HT-29 (cell line): ENCODE measurements at places on chromosomes 3 and 15.

DNA sequence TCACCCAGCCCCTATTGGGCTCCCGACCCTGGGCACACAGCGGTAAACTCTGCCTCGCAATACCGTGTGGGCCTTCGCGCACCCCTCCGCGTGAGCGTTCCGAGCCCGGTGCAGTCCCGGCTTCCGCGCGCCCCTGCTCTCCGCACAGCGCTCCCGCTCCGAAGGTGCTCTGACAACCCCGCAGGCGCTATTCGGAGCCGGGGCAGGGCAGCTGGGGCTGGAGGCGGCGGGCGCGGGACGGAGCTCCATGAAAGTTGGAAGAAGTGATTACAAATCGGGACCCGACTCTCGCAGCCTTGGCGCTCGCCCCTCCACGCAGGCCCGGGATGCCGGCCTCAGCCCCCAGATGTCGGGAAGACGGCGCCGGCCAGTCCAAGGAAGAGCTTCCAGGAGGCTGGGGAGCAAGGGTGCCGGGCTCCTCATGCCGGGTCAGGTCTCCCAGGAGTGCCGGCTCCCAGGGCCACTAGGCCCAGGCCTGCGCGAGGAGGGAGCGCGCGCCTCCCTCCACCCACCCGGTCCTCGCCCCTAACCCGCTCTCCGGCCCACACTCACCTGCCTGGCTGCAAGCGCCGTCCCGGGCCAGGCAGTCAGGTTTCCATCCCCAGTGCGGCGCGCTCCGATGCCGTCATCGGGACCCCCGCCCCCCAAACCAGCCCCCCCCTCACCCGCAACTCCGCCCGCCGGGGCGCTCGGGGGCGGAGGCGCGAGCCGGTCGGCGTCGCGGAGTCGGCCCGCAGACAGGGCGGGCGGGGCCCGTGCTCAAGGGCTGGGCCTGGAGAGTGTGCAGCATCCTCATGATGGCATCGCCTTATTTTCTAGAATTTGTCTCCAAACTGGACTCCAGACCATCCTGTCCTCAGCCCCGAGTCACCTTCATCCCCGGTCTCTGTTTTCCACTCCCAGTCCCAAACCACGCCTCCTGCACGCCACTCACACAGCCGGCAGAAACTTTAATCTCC, at the start of gene KIF7:
Gene KIF7, minus strand, starts transcription at position 621 of the 959 bp plus-strand sequence. CDS start 2,537 bp downstream, outside the sequence.
- no peak for DNase-seq

DNA sequence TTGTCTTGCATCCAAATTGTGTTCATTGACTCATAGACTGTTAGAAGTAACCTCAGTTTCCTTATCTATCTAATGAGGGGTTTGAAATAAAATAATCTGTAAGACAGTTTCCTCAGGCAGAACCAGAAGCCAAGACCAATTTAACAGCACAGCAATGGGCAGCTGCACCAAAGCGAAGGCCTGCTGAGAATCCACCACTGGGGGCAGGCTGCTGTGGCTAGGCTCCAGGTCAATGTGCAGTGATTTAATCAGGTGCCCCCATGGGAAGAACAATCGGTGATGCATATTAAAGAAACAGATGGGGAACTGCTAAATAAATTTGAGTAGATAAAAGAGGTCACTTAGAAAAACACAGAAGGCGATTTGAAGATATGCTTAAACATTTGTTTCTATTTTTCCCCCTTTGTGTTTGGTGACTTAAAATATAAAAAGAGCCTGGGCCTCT, 28.0 kb upstream of the TMOD3 start:
- peak; percentile 66 for DNase-seq

- peak; percentile 50 for DNase-seq
Observed at GRCh38 chr3:193946945-193947344, 189.0 kb upstream of the HES1 start.

- DNase-seq = no peak
Observed at GRCh38 chr3:168325684-168326083, 230.0 kb upstream of the GOLIM4 start.

- DNase-seq = no peak
Observed at GRCh38 chr3:99927671-99928457, 110.2 kb downstream of the CMSS1 start.

- peak; percentile 34 for DNase-seq
Observed at GRCh38 chr3:126156468-126156867, 23.9 kb downstream of the ALDH1L1 start.

DNA sequence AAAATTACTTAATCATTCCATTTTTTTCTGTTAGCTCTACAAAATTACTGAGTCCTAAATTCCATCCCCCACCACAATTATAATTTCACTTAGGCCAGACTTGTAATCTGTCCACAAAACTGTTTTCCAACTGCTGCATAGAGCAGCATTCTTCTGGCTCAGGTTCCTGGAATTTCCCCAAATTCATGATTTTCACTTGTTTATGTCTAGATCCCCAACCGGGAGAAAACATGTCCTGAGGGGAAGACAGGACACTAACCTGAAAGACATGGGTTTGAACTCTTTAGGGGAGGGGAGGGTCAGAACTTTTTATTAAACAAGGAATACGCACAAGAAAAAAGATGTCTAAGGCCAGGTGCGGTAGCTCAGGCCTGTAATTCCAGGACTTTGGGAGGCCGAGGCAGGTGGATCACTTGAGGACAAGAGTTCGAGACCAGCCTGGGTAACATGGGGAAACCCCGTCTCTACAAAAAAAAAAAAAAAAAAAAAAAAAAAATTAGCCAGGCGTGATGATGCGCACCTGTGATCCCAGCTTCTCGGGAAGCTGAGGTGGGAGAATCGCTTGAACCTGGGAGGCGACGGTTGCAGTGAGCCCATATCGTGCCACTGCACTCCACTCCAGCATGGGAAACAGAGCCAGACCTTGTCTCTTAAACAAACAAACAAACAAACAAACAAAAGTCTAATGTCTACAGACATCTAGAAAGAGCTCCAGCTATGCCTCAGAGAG, 1.5 kb downstream of the ETFA start:
- no peak for DNase-seq

DNA sequence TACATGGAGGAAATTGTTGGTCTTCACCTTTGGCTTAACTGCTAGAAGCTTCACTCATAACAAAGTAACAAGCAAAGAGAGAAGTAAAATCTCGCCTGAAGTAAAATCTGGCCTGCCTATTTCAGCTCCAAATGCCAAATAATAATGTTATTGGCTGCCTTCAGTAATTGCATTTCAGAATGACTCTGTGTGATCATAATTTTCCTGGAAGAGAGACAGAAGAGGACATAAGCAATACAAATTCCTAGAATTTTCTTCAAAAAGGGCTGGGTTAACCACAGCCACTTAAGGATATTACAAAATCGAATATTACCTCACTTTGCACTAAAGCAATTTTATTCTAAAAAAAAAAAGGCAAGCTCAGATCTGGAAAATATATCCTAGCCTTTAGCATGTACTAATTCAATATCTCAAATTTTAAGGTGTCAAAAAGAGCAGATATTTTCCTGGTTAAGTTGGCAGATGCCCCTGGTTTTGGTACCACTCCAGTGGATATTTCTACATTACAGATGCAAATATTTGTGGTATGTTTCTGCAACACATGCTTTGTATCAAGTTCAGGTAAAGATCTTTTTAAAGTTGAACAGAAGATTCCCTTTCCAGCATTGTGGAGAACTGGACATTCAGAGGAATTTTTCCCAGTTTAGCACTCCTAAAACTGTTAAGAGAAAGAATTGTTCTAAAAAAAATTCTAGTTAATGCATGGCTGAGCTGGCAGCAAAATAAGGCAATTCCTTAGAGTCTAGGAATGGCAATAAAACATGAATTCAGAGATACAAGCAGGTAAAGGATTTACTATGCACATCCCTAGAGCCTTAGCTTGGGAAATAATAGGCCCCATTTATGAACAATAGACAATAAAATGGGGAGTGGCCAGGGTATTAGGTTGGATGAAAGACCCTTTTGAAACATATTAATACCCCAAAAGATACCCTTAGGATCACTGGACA, 116.7 kb downstream of the STAC start:
- DNase-seq = no peak

- DNase-seq = no peak
Observed at GRCh38 chr3:120477781-120478180, 27.0 kb upstream of the FSTL1 start.

DNA sequence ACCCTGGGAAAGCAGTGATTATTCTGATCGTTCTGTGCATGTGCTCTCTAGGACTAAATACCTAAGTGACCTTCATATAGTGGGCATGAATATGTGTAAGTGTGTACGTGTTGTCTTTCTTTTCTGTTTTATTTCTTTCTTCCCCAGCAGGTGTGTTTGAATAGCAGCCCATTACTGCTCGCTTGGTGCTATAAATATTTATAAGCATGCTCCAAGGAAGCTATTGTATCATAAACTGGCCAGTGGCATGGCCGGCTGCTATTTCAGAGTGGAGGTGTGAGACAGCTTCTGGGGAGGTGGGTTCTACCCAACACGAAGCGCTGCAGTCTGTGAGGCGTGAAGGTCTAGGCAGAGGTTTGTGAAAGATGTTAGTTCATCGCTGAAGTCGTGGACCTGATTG, 641.8 kb downstream of the NTRK3 start:
- DNase-seq = no peak

GRCh38 chr15:77656294-77656693, 23.6 kb upstream of the LINGO1 start:
- no peak for DNase-seq

DNA sequence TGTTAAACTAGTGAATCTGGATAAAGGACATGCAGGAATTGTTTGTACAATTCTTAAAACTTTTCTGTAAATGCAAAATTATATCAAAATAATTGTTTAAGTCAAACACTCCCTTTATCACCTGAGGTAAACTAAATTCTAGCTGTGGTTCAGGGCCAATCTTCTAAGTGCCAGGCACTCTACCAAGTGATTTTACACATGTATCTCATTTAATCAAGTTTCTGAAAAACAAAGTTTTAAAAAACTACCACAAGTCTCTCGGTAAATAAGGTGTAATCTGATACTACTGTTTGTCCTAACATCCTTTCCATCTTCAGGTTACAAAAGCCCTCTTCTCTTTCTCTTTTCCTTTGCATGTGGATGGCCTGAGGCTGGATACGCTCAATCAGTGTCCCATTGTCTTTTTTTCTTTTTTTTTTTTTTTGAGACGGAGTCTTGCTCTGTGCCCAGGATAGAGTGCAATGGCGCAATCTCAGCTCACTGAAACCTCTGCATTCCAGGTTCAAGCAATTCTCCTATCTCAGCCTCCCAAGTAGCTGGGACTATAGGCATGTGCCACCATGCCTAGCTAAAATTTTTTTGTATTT, 19.3 kb downstream of the IFT80 start:
- no peak for DNase-seq

- no peak for DNase-seq
Observed at GRCh38 chr3:111318289-111318688, 223.7 kb upstream of the CD96 start.

GRCh38 chr3:197475514-197475913, 80.3 kb downstream of the BDH1 start:
- no peak for DNase-seq

DNA sequence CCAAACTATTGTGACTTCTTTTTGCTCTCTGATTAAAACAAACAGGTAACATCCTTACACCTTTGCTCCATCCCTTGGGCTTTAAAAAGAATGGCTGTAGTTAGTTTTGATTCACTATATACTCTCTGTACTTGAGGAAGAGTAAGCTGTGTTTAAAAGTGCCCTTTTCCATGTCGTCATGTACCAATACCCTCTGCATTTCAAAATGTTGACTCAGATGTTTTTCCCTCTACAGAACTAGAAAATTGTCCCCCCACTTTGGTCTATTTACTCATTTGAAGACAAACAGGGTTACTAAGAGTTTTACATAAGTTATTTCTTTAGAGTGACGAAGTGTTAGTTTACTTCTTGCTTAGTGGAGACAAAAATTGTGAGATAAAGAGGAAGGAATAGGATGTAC, 62.7 kb downstream of the TASOR start:
- DNase-seq = no peak

GRCh38 chr3:171994646-171995428, 44.5 kb upstream of the FNDC3B start:
- no peak for DNase-seq

GRCh38 chr3:170465955-170466354, 47.3 kb downstream of the CLDN11 start:
- DNase-seq = peak; percentile 55

- DNase-seq = no peak
Observed at GRCh38 chr15:35256141-35256540, 171.0 kb upstream of the NANOGP8 start.

DNA sequence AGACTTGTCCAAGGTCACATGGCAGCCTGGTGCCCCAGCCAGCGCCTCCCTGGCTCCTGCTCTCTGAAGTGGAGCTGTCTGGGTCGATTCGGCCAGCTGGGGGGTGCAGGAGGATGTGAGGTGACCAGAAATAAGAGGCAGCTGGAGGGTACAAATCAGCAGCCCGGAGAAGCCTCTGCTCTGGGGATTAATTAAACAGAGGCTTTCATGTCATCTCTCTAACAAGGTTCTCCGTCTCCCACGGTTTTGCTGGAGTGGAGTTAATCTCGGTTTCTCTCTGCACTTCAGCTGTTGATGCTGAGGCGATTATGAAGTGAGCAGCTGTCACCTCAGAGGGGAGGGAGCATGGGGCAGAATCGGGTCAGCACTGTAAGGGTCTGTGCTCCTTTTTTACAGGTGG, 236.8 kb downstream of the TLE3 start:
- no peak for DNase-seq
